Spinal cord (tissue), 10 donors: ENCODE measurements at places on chromosomes 2 and 18.

DNA sequence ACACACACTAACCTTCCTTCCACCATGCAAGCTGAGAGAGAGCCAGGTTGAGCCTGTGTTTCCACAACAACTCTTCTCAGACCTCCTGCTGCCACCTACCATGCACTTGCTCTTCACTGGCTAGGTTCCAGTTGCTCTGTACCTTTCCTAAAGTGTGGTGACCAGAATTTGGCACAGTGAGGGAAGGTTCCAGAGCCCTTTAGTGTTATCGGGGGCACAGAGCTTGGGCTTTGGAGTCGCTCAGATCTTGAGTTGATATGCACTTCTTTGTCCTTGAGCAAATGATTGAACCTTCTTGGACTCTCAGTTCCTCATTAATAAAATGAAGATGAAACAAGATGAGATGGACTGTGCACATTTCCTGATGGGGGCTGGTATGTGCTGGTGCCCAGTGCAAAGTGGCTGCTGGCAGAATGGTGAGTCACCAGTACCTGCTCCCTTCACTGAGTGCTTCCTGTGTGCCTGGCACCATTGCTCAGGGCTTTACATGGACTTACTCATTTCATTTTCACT is 47.1 kb downstream of the NEDD4L start:
- no peak for DNase-seq

GRCh38 chr2:37895140-37895539 is 29.9 kb upstream of the RMDN2 start:
- no peak for DNase-seq

- no peak for DNase-seq
Observed at GRCh38 chr2:238846628-238847418, 1.1 kb upstream of the TWIST2 start.

- peak; percentile 55 for DNase-seq
Observed at GRCh38 chr2:199485732-199486335, 28.1 kb upstream of the SATB2 start.

DNA sequence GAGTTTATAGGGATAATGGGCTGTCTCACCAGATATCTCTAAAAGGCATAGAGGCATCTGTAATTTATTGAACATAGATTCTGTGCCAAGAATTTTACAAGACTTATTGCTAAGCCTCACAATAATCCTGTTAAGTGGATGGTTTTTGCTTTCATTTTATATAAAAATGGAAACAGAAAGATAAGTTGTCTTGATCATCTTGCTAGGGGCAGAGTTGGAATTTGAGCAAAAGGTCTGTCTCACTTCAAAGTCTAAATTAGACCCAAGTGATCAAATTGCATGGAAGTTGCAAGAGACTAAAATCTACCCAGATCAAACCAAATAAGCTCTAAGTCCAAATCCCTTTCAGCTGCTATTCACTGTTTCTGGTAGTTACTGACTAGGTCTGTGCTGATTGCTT is 95.3 kb upstream of the SOX11 start:
- no peak for DNase-seq

- no peak for DNase-seq
Observed at GRCh38 chr2:55856936-55857335, 66.6 kb downstream of the EFEMP1 start.

DNA sequence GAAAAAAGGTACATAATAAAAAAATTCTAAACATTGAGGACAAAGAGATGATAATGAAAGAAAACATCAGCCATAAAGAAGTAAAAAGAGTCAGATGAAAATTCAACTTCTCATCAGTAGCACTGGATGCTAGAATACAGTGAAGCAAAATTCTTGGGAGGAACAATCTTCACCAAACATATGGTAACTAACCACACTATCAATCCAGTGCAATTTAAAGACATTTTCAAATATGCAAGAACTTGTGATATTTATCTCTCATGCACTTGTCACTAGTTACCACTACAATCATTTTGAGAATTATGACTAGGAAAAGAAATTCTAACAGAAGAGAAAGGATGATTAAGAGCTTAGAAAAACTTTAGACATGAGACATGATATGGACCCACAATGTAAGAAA is 127.4 kb downstream of the RTTN start:
- no peak for DNase-seq

DNA sequence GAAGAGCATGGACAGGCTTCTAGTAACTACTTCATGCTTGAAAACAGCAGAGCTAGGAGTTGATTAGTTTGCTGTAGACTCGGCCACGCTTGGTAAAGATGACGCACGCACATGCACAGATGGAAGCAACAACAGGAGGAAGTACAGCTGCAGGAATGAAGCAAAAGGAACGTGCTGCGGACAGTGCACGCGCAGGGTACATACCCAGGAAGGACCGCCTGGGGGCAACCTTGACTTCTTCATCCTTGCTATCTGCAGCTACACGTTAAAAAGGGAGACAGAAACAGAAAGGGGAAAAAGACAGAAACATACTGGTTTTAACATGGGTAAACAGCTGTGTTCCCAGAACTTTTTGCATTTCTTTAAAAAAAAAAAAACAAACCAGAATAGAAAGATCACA is 17.7 kb downstream of the SLC66A2 start:
- DNase-seq = no peak

GRCh38 chr18:5894611-5895298 is 567 bp downstream of the TMEM200C start:
- no peak for DNase-seq

DNA sequence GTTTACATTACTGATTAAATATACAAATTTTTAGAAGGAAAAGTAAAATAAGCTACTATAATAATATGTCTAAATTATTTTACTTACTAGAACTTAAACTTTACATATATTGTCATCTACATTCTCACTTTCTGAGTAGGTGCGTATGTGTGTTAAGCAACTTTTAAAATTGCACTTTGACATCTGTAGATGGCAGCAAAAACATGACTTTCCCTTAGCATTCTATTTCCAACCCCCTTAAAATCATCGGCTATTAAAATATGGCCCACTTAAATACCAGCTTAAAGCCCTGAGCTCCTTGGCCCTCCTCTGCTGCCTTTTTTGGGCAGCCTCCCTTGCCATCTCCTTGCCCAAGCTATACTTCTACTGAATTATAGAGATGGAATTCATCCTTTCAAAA is 78.0 kb downstream of the UPP2 start:
- no peak for DNase-seq

DNA sequence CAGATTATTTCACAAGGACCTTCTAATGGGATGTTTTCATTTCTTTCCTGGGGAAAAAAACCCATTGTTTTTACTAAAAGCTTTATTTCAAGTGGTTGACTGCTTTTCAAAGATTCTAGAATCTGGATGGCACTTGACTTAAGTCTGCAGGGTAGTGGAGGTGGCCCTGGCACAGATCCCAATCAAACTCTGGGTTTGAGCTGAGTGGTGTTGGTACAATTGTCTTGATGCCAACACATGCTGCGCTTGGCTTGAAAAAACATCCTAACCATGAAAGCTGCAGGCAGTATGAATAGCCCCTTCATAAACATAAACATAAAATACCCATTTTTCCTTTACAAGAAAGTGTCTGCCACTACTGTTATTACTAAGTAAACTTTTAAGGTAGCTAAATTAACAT is 3.6 kb downstream of the PAPOLG start:
- DNase-seq = no peak

GRCh38 chr2:5749347-5749746 is 57.2 kb downstream of the SOX11 start:
- DNase-seq = peak; percentile 81

GRCh38 chr2:19786408-19787058 is 115.2 kb downstream of the TTC32 start:
- no peak for DNase-seq

GRCh38 chr2:45237128-45237527 is 227.9 kb upstream of the SIX2 start:
- DNase-seq = no peak

DNA sequence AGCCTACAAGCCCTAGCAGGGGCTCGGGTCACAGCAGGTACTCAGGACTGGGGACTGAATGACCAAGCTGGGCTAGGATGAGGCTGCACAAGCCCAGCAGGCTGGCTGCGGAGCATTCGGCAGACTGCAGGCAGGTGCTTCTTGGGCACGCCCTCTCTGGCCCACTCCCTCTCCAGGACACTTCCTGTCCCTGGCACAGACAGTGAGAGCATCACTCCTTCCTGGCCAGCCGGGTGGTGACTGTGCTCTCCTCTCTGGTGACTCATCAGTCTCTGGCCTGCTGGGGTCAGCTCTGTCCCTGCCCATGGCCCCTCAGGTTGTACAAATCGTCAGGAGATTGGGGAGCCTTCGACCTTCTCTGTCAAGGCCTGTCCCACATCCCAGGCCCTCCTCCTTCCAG is 22.5 kb downstream of the C1QL2 start:
- DNase-seq = no peak
